CD4-positive, alpha-beta T cell (primary cell): ENCODE measurements at places on chromosomes 2 and 18. TPM values are rescaled to one million over a fixed set of nuclear protein-coding genes. Genes with fewer than 3 reads are reported as not detected.

The RAPGEF4 gene
- 0.69 TPM for total RNA-seq

The MDH1B gene
- 0.25 TPM for total RNA-seq

The IRS1 gene
- 2.9 TPM for total RNA-seq

The ADD2 gene
- total RNA-seq, result 4.4 TPM
